ENCODE measurements at places on chromosomes 6 and 20.

- DNase-seq, result no peak
Measured at GRCh38 chr20:58707770-58708169, 15.2 kb downstream of the NPEPL1 start.

DNA sequence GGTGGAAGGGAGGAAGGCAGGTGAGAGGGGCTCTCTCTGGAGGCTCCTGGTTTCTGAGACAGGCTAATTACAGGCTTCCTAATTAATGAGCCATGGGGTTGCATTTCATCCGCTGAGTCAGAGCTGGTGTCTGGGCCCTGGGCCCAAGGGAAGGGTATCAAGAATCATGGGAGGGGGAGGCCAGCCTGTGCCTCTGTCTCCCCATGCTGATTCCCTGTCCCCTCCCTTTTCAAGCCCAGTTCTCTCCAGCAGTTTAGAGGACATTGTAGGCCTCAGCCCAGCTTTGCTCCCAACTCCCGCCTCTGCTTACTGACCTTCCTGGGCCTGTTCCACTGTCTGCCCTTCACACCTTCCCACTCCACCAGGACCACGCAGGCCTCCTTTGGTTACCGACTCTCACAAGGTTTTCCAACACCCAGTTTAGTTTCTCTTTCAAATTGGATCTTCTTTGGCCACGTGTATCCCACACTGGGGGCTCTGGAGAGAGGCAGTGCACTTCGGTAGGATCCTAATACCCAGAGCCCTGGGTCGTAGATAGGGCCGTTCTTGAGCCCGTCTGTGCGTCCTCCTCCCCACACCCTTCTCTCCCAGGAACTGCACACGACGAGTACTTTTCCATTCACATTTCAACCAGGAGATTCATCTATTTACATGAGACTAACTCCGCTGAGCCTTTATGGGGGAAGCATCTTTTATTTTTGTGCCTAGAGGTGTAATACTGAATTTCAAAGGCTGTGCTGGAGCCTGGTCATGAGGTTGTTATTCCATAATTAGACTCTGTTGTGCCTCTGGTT is 18.2 kb upstream of the AVP start:
- no peak for DNase-seq

DNA sequence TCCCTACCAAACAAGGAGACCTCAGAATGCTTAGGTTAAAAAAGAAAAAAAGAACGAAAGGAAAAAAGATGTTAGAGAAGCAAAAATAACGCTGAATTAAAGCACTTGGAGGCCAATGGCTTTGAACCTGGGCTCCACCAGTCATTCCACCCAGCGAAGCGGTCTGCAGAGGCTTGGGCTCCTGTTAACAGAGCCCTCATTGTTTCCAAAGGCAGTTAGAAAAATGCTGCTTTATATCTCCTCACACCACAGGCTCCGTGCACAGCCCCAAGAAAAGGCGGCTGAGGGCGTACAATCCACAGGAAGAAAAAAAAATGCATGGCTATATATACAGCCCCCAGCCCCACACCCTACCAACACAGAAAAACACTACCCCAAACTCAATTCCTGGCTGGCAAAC is 255.9 kb downstream of the FOXC1 start:
- DNase-seq, result no peak

DNA sequence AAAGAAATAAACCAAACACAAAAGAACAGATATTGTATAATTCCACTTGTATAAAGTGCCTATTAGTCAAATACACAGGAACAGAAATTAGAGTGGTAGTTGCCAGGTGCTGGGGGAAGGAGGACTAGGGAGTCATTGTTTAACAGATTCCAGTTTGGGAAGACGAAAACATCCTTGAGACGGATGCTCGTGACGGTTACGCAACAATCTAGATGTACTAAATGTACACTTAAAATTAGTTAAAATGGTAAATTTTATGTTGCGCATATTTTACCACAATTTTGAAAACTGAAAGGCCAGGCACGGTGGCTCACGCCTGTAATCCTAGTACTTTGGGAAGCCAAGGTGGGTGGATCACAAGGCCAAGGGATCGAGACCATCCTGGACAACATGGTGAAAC is 111.0 kb downstream of the PKHD1 start:
- no peak for DNase-seq

GRCh38 chr20:20206788-20207187 is 154.5 kb downstream of the CFAP61 start:
- DNase-seq, result no peak

GRCh38 chr6:35086636-35087360 is 54.3 kb downstream of the TCP11 start:
- DNase-seq, result no peak

- DNase-seq, result no peak
Measured at GRCh38 chr6:124561635-124562130, 400.6 kb upstream of the RNF217 start.

- no peak for DNase-seq
Measured at GRCh38 chr20:31919410-31920155, 32.3 kb downstream of the PDRG1 start.

- DNase-seq, result no peak
Measured at GRCh38 chr6:117222861-117223260, 42.5 kb upstream of the VGLL2 start.

DNA sequence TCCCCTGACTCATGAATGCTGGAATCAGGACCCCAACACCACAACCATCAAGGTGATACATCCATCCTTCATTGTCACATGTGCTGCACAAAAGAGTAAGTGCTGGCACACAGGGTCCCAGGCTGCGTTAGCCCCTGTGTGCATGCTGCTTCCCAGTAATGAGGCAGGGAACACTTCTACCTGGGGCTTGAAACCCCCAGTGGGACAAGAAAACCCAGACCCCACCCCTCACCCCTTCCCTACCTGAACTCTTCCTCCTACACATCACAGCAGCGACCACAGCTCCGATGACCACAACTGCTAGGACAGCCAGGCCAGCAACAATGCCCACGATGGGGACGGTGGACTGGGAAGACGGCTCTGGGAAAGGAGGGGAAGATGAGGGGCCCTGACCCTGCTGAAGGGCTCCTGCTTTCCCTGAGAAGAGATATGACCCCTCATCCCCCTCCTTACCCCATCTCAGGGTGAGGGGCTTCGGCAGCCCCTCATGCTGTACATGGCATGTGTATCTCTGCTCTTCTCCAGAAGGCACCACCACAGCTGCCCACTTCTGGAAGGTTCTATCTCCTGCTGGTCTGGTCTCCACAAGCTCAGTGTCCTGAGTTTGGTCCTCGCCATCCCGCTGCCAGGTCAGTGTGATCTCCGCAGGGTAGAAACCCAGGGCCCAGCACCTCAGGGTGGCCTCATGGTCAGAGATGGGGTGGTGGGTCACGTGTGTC is 2.0 kb downstream of the HLA-B start:
- DNase-seq, result no peak

- no peak for DNase-seq
Measured at GRCh38 chr6:155778336-155778735, 322.7 kb upstream of the NOX3 start.

All from H54 (cell line).